CD14-positive monocyte (primary cell): ENCODE measurements at places on chromosomes 1 and 21.
A peak's percentile ranks its signal among the peaks of the same experiment; 100 is the strongest.

- H3K27ac ChIP-seq: no peak overlapping the region
- peaks cover 33% of the 10 kb centered on the region for H3K4me1 ChIP-seq
- H3K27me3 ChIP-seq: no peaks in the 10 kb centered on the region
- DNase-seq: no peak
- H3K4me3 ChIP-seq: no peak overlapping the region
Measured at GRCh38 chr1:165833358-165833757, 5.9 kb downstream of the UCK2 start.

DNA sequence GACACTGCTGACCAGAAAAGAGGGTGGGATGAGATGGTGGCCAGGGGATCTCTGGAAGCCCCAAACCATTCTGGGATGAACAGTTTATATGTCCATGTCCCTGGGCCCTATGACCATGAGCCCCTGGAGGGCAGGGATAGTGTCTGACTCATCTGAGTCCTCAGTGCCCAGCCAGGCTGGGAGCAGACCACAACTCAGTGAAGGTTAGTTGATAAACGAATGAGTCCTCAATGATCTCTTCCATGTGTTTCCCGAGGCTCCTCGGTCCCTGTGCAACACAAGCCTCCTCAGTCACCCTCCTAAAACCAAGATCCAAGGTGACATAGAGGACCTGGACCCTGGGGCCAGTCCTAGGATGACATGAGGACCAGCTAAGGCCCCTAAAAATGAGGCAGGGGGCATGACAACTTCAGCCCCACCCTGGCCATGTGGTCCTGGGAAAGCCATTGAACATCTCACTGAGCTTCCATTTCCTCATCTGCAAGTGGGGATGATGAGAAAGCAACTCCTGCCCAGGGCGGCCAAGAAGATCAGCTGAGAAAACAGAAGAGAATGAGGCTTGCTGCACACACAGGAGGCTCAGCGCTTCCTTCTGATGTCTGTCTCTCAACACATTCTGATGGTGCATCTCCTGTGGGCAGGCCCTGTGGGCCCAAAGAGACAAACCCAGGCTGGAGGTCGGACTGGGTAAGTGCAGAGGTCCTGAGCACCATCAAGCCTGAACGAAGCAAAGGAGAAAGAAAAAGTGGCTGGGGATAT lies 86.3 kb downstream of the GLIS1 start:
- no peaks in the 10 kb centered on the region for H3K36me3 ChIP-seq
- H3K27ac ChIP-seq: no peak overlapping the region
- H3K4me3 ChIP-seq: no peak overlapping the region
- H3K27me3 ChIP-seq: no peaks in the 10 kb centered on the region
- no peak for DNase-seq

GRCh38 chr1:209844695-209845407 lies 17.1 kb downstream of the UTP25 start:
- no peak overlapping the region for H3K27ac ChIP-seq
- H3K36me3 ChIP-seq: peaks cover 80% of the 10 kb centered on the region
- no peak for DNase-seq
- H3K27me3 ChIP-seq: no peaks in the 10 kb centered on the region

- no peak overlapping the region for H3K27ac ChIP-seq
- H3K36me3 ChIP-seq: no peaks in the 10 kb centered on the region
- H3K4me3 ChIP-seq: no peak overlapping the region
- no peaks in the 10 kb centered on the region for H3K27me3 ChIP-seq
- no peak for DNase-seq
Measured at GRCh38 chr1:242425232-242425631, 99.3 kb downstream of the PLD5 start.

DNA sequence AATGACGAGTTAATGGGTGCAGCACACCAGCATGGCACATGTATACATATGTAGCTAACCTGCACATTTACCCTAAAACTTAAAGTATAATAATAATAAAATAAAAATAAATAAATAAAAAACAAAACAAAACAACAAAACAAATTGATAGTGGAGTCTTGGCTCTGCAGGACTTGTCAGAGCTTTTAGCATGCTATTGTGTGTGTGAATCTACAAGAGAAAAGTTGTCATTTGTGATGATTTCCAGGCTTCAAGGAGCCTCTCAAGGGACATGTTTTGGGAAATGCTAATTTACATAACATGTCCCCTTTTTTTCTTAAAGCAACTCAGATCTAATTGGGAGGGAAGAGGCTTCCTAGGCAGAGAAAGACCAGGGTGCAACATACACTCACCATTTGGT lies 9.1 kb downstream of the IL22RA1 start:
- H3K27me3 ChIP-seq: no peaks in the 10 kb centered on the region
- H3K4me3 ChIP-seq: no peak overlapping the region

DNA sequence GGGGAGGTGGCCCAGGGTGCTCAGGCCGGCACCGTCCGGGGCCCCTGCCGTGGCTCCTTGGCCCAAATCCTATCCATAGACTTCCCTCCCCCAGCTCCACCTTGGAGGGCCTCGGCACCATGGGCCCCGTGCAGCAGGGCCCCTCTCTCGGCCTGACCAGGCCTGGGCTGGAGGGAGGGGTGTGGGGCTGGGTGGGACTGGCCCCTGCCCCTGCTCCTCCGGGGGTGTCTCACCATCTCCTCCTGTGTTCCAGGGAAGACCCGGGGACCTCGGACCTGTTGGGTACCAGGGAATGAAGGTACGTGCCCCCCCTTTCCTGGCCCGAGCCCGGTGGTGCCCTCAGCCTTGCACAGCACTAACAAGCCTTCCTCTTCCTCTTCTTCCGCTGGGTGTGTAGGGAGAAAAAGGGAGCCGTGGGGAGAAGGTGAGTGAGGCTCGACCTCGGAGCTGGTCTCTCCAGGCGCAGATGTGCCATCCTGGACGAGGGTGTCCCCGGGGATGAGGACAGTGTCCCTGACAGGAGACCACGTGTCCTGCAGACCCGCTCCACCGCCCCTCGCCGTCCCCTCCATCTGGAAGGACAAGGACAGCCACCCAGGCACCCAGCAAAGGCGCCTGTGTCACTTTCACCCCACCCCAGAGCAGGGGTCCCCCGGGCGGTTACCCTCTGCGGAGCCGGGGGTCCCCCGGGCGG lies 7.9 kb downstream of the COL6A1 start:
- no peak overlapping the region for H3K4me3 ChIP-seq
- H3K27me3 ChIP-seq: peaks cover 2% of the 10 kb centered on the region
- no peak for DNase-seq

- no peaks in the 10 kb centered on the region for H3K36me3 ChIP-seq
- no peak overlapping the region for H3K27ac ChIP-seq
- H3K4me3 ChIP-seq: no peak overlapping the region
- no peak for DNase-seq
- H3K4me1 ChIP-seq: peaks cover 11% of the 10 kb centered on the region
Measured at GRCh38 chr1:54575605-54576290, 27.7 kb downstream of the ACOT11 start.

DNA sequence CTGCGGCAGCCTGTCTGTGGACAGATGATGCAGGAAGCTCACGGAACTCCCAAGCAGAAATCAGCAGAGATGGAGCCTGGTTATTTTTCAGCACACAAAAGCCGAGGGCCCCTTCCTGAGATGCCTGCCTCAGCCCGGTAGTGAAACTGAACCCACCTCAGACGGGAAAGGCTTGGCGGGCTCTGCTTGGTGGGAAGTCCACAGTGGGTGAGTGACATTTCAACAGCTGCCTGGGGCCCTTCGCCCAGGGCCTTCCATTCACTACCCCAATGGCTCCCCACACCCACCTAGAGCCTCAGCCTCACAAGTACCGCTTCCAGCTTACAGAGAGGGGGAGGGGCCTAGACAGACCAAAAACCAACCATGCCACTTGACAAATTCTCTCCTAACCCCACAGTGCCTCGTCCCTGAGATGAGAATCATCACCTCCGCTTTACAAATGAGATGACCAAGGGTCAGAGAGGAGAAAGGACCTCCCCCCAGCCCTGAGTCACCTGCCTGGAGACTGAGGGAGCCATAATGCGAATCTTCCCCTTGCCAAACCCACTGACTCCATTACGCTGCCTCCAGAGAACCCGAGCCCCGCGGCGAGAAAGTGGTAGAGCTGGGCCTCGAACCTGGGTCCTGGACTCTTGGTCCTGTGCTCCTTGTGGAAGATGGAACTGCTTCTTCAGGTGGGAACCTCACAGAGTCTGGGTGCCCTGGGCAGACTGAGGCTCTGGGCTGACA lies 3.4 kb upstream of the ECE1 start:
- no peak overlapping the region for H3K4me3 ChIP-seq
- peak; percentile 25 for DNase-seq
- H3K36me3 ChIP-seq: no peaks in the 10 kb centered on the region
- peaks cover 69% of the 10 kb centered on the region for H3K4me1 ChIP-seq
- peaks cover 25% of the 10 kb centered on the region for H3K27me3 ChIP-seq
- H3K27ac ChIP-seq: peak overlapping the region; percentile 93

DNA sequence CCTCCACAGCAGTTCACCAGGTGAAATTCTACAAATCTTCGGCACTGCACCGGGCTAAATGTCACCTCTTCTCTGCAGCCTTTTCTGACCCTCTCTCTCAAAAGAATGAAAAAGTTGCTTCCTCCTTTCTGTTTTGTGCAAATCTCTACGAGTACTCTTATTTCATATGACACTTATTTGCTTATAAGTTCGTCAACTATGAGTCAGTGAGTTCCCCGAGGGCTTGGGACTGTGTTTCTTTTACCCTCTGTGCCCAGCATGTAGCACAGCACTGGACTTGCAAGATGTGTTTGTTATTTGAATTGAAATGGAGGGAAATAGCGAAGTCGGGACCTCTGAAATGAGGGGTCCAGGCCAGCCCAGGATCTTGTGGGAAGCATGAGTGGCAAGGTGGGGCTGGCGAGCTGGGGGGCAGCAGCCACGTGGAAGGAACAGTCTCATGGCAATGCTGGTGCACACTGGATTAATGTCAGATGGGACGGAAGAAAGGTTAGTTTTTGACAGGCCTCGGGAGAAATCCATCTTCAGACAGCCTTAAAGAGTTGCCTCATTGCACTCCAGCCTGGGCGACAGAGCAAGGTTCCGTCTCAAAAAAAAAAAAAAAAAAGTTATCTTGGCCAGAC lies 6.2 kb downstream of the SLC6A9 start:
- DNase-seq: no peak
- no peaks in the 10 kb centered on the region for H3K36me3 ChIP-seq
- H3K27ac ChIP-seq: no peak overlapping the region
- no peak overlapping the region for H3K4me3 ChIP-seq
- peaks cover 8% of the 10 kb centered on the region for H3K4me1 ChIP-seq

DNA sequence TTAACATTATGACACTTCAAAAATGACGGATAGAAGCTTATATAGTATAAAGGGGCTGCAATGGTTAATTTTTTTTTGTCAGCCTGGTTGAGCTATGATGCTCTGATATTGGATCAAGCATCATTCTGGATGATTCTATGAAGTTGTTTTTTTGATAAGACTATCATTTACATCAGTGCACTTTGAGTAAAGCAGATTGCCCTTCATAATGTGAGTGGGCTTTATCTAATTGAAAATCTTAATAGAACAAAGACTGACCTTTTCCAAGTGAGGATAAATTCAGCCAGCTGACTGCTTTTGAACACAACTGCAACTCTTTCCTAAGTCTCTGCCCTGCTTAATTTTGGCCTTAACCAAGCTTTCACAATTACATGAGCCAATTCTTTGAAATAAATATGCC lies 1476.2 kb downstream of the NCAM2 start:
- DNase-seq: no peak
- H3K4me3 ChIP-seq: no peak overlapping the region
- no peaks in the 10 kb centered on the region for H3K36me3 ChIP-seq
- H3K27me3 ChIP-seq: no peaks in the 10 kb centered on the region

DNA sequence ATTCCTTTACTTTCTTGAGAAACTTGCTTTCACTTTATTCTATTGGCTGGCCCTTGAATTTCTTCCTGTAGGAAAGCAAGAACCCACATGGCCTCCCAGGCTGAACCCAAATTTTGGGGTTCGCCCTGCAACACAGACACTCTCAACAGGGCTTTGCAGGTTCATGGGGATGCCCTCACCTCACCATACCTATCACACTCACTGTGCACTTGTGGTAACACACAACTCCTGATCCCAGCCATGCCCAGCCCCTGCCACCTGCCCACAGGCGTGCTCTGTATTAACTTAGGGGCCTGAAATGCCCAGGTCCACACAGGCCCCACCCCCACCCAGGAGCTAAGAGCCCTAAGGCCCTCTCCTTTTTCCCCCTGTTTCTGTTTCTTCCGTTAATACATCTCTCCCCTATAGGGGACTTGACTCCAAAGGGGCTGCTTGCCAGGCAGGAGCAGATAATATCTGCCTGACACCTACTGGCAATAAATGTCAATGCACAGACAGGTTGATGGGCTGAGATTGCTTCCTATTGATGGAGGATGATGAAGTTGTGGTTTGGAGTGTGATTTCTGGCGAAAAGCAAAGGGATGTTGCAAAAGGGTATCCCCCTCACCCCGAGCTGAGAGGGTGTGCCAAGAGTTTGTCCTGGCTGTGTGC lies 171.5 kb downstream of the AJAP1 start:
- no peaks in the 10 kb centered on the region for H3K4me1 ChIP-seq
- DNase-seq: no peak
- no peak overlapping the region for H3K27ac ChIP-seq
- no peak overlapping the region for H3K4me3 ChIP-seq
- H3K36me3 ChIP-seq: no peaks in the 10 kb centered on the region
- no peaks in the 10 kb centered on the region for H3K27me3 ChIP-seq

- H3K27me3 ChIP-seq: no peaks in the 10 kb centered on the region
- DNase-seq: no peak
- no peaks in the 10 kb centered on the region for H3K36me3 ChIP-seq
- no peak overlapping the region for H3K4me3 ChIP-seq
Measured at GRCh38 chr1:237281481-237281880, 239.5 kb downstream of the RYR2 start.

DNA sequence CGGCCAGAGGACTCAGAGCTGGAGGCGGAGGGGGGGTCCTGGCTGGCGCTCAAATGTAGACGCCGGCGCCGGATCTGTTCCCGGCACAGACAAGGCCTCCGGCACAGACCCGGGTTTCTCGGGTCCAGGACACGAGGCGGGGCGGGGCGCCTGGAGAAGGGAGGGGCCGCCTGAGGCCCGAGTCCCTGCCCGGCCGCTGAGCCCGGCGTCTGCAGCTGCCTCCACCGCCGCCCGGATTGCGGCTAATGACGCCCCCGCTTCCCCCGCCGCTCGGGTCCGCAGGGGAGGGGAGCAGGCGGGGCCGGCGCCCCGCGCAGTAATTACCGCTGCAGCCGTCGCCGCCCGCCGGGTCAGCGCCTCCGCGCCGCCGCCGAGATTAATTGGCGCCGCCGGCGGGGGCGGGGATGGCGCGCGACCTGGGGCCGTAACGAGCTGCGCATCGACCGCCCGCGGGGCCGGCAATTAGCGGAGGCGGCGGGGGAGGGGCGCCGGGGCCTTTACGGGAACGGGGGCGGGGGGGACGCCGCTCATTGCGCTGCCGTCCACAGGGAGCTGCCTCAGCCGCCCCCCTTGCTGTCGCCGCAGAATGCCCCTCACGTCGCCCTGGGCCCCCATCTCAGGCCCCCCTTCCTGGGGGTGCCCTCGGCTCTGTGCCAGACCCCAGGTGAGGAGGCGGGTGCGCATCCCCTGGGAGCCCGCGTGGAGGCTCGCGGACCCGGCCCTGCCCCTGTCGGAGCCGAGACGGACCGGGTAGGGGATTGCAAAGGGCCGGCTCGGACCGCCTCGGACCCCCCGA lies 17.3 kb downstream of the NOC2L start:
- no peak overlapping the region for H3K27ac ChIP-seq
- peaks cover 22% of the 10 kb centered on the region for H3K36me3 ChIP-seq
- H3K4me1 ChIP-seq: peaks cover 30% of the 10 kb centered on the region
- no peak overlapping the region for H3K4me3 ChIP-seq
- H3K27me3 ChIP-seq: peaks cover 53% of the 10 kb centered on the region

- H3K27me3 ChIP-seq: no peaks in the 10 kb centered on the region
- no peaks in the 10 kb centered on the region for H3K36me3 ChIP-seq
- H3K4me1 ChIP-seq: peaks cover 3% of the 10 kb centered on the region
Measured at GRCh38 chr1:244065960-244066388, 14.9 kb downstream of the ZBTB18 start.

GRCh38 chr1:85374160-85374559 lies 90.8 kb downstream of the DDAH1 start:
- H3K27ac ChIP-seq: no peak overlapping the region
- H3K36me3 ChIP-seq: no peaks in the 10 kb centered on the region
- no peaks in the 10 kb centered on the region for H3K4me1 ChIP-seq
- no peak overlapping the region for H3K4me3 ChIP-seq
